Activated CD4-positive, alpha-beta T cell treated with anti-CD3 and anti-CD28 coated beads, Interleukin-2, amount 10 ng/mL, durations not matched to agents 7 days and 5 days (primary cell): ENCODE measurements at places on chromosomes 4 and X. TPM values are rescaled to one million over a fixed set of nuclear protein-coding genes. Genes with fewer than 3 reads are reported as not detected.

DNA sequence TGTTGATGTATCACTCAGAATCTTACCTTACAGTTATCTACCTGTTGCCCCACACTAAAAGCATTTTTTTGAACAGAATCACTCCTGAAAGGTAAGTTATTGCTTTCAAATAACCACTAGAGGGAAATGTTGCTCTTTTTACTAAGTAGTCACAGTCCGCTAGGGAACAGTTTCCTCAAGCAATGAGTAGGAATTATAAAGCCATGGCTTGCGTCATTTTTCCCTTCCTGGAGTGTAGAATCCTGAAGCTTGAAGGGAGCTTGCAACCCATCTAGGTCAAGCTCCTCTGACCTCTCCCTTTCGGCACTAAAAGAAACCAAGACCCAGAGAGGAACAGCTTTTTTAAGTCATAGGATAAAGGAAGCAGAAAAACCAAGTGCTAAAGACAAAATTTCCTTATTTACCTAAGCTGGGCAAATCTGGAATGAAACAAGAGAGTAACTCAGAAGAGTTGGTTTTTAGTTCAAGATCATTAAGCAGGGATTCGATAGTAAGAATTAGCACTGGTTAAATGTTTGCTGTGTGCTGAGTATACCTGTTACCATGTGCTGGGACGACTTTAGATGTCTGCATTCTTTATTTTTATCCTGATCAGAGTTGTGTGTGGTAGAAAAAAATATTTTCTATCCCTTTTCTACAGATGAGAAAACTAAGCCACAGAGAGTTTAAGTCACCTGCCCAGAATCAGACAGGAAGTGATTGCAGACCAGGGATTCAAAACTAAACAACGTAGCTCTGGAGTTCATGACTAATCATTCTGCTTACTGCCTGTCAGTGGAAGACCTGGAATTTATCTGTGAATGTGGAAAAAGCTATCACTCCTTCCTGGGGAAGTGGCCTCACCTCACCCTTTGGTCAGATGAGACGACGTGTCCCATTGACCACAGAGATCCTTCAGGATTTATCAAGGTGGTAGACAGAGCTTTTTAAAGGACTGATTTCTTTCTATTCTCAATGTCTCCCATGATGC is 631.5 kb downstream of the RAB28 start:
- no peaks in the 10 kb centered on the region for H3K36me3 ChIP-seq
- no peak overlapping the region for H3K4me3 ChIP-seq
- no peak for DNase-seq
- no peak overlapping the region for H3K27ac ChIP-seq
- H3K4me1 ChIP-seq = peaks cover 3% of the 10 kb centered on the region

- H3K4me3 ChIP-seq = no peak overlapping the region
- H3K27me3 ChIP-seq = no peaks in the 10 kb centered on the region
- no peaks in the 10 kb centered on the region for H3K4me1 ChIP-seq
Measured at GRCh38 chr4:100489305-100489704, 28.5 kb downstream of the EMCN start.

- H3K4me1 ChIP-seq = no peaks in the 10 kb centered on the region
- no peaks in the 10 kb centered on the region for H3K36me3 ChIP-seq
- H3K27me3 ChIP-seq = no peaks in the 10 kb centered on the region
- no peak overlapping the region for H3K27ac ChIP-seq
Measured at GRCh38 chr4:136935305-136935704, 597.0 kb downstream of the PCDH18 start.

ARHGEF9 gene
- total RNA-seq = 21.6 TPM

GABRA4 gene
- not detected for total RNA-seq

CABS1 gene
- not detected for total RNA-seq

GRCh38 chrX:42619068-42619467 is 158.9 kb downstream of the PPP1R2C start:
- H3K27me3 ChIP-seq = no peaks in the 10 kb centered on the region
- peaks cover 15% of the 10 kb centered on the region for H3K4me1 ChIP-seq
- H3K4me3 ChIP-seq = no peak overlapping the region
- H3K36me3 ChIP-seq = no peaks in the 10 kb centered on the region

- no peaks in the 10 kb centered on the region for H3K27me3 ChIP-seq
- DNase-seq = no peak
- no peak overlapping the region for H3K4me3 ChIP-seq
- no peaks in the 10 kb centered on the region for H3K4me1 ChIP-seq
Measured at GRCh38 chrX:10903523-10903922, 207.6 kb upstream of the HCCS start.

GRCh38 chr4:147550626-147551246 is 66.5 kb upstream of the TMEM184C start:
- peaks cover 8% of the 10 kb centered on the region for H3K4me1 ChIP-seq
- DNase-seq = no peak
- no peak overlapping the region for H3K27ac ChIP-seq
- peaks cover 3% of the 10 kb centered on the region for H3K27me3 ChIP-seq

- no peak overlapping the region for H3K4me3 ChIP-seq
- no peak overlapping the region for H3K27ac ChIP-seq
- no peaks in the 10 kb centered on the region for H3K4me1 ChIP-seq
- no peak for DNase-seq
- H3K36me3 ChIP-seq = no peaks in the 10 kb centered on the region
Measured at GRCh38 chrX:86981326-86981879, 536.2 kb upstream of the KLHL4 start.

RASL11B gene
- total RNA-seq = 0.10 TPM

RS1 gene
- total RNA-seq = not detected

TCEAL6 gene
- not detected for total RNA-seq

- peaks cover 2% of the 10 kb centered on the region for H3K36me3 ChIP-seq
- H3K4me3 ChIP-seq = no peak overlapping the region
- no peak overlapping the region for H3K27ac ChIP-seq
- no peak for DNase-seq
Measured at GRCh38 chr4:40721730-40722171, 28.0 kb upstream of the NSUN7 start.

DNA sequence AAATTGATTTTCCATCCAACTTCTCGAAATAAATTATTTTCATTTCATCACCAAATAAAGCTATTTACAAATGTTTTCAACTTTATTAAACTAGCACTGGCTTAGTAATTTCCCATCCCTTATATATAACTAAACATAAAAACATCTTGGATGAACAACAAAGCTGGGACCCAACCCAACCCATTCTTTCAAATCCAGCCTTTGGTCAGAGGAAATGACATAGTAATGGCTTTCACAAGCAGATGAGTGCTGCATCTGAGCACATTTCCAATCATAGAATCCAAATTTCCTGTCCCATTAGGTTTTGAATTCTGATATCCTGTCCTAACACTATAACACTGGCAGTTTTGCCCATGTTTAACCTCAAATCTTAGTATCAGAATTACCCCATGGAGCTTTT is 7.9 kb upstream of the EMCN start:
- H3K36me3 ChIP-seq = peaks cover 1% of the 10 kb centered on the region
- H3K27me3 ChIP-seq = peaks cover 2% of the 10 kb centered on the region
- DNase-seq = no peak
- no peak overlapping the region for H3K4me3 ChIP-seq

- peaks cover 34% of the 10 kb centered on the region for H3K4me1 ChIP-seq
- DNase-seq = no peak
- H3K27me3 ChIP-seq = no peaks in the 10 kb centered on the region
- no peak overlapping the region for H3K4me3 ChIP-seq
- H3K27ac ChIP-seq = no peak overlapping the region
Measured at GRCh38 chrX:41688156-41688555, 617 bp upstream of the GPR34 start.

GRCh38 chrX:150704030-150704613 is 10.9 kb downstream of the MTMR1 start:
- DNase-seq = no peak
- peaks cover 23% of the 10 kb centered on the region for H3K4me1 ChIP-seq
- H3K27me3 ChIP-seq = no peaks in the 10 kb centered on the region
- H3K27ac ChIP-seq = peak overlapping the region; percentile 19
- H3K36me3 ChIP-seq = peaks cover 52% of the 10 kb centered on the region
- H3K4me3 ChIP-seq = no peak overlapping the region

DNA sequence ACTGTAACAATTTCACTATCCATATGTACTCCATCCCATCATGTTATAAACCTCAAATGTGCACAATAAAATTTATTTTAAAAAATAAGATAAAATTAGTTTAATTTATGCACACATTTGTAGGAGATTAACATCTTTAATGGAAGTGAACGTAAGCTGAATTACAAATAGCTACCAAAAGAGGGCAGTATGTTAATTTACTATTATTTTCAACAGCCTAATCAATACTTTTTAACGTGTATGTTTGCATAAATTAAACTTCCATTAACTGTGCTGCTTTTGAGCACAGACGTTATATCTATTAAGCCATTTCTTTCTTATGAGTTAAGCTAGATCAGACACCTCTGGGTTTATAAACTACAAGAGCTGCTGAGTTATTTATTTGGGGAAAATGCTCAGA is 56.5 kb upstream of the PHKA2 start:
- H3K4me1 ChIP-seq = no peaks in the 10 kb centered on the region
- no peaks in the 10 kb centered on the region for H3K36me3 ChIP-seq
- DNase-seq = no peak

DNA sequence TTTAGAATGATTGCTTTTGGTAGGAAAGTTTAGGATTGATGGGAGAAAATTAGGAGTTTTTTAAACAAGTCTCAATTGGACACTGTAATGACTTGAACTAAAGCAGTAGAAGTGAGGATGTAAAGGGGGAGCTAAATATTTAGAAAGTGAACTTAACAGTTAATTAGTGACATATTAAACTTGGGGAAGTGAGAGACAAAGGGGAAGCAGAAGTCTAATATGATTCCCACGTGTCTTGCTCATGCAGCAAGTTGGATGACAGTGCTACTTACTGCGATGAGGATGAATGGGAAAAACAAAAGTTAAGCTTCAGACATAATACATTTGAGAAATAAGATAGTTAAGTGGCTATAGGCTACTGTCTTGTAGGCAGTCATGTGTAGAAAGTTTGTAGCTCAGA is 110.4 kb downstream of the RPA4 start:
- no peaks in the 10 kb centered on the region for H3K36me3 ChIP-seq
- no peak for DNase-seq
- no peak overlapping the region for H3K4me3 ChIP-seq
